ENCODE measurements at places on chromosomes 2 and 18.

GRCh38 chr18:51668607-51669006, 471.1 kb upstream of the MEX3C start:
- DNase-seq = no peak

- no peak for DNase-seq
Measured at GRCh38 chr2:61450144-61450543, 20.7 kb downstream of the USP34 start.

DNA sequence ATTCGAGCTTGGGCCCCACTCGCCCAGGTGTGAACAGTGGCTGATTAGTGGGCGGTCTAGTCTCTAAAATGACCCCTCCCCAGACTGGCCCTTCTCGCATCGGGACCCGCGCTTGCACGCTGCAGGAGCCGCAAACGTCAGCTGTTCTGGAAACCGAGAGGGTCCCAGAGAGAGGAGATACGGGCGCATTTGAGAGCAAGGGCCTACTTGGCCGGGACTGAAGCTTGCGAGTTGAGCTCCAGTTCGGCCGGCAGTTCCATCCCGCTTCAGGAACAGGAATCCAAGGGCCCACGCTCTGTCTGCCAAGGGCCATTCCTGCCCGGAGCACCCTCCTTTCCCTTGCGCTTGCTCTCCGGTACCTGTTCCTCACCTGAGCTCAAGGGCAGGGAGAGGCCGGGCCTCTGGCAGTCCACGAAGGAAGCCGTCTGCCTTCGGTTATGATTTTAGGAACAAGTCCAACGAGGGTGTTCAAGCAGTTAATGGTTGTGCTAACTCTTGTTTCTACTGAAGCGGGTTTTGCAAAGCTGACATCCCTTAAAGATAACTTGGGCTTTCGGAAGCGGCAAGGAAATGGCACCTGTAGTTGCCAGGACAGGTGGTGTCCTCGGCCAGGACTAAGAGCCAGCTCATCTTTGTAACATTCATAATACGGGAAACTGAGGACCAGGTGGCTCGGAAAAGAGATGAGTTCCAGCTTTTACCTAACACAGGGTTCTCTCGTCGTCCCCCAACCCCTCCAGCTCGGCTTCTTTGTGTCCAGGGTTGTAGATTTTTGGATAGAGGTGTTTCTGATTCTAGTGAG, 3.9 kb upstream of the DLX1 start:
- no peak for DNase-seq

DNA sequence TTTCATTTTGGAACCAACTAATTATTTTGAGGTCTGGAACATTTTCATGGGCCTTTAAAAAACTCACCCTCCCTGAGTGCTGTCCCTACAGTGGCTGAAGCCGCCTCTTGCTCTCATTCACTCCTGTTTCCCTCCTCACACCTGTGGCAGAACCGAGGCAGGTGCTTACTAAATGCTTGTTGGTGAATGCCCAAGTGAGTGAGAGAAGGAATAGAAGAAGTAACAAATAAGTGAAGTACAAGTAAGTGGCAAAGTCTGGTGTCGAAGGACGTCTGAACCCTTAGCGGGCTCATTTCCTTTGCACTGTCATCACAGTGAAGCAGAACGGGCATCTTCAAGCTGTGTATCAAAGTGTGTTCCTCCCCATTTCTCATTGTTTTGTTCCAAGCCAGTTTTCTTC, 135.2 kb downstream of the RHBDD1 start:
- no peak for DNase-seq

GRCh38 chr2:205642599-205643356, 39.5 kb upstream of the NRP2 start:
- DNase-seq = no peak

- no peak for DNase-seq
Measured at GRCh38 chr2:29226375-29226774, 111.2 kb downstream of the CLIP4 start.

- DNase-seq = no peak
Measured at GRCh38 chr18:79587779-79588635, 91.6 kb upstream of the CTDP1 start.

GRCh38 chr18:59516356-59517155, 157.5 kb upstream of the LMAN1 start:
- no peak for DNase-seq

- DNase-seq = no peak
Measured at GRCh38 chr2:238506371-238507068, 79.8 kb downstream of the ASB1 start.

- no peak for DNase-seq
Measured at GRCh38 chr2:164438490-164439205, 182.6 kb downstream of the GRB14 start.

GRCh38 chr2:128638341-128639119, 319.9 kb upstream of the HS6ST1 start:
- DNase-seq = peak; percentile 54

GRCh38 chr2:24577481-24577880, 86.4 kb downstream of the NCOA1 start:
- DNase-seq = peak; percentile 63

- DNase-seq = no peak
Measured at GRCh38 chr2:107961395-107961794, 24.9 kb upstream of the SLC5A7 start.

- DNase-seq = no peak
Measured at GRCh38 chr2:228540976-228541375, 359.5 kb upstream of the SPHKAP start.

DNA sequence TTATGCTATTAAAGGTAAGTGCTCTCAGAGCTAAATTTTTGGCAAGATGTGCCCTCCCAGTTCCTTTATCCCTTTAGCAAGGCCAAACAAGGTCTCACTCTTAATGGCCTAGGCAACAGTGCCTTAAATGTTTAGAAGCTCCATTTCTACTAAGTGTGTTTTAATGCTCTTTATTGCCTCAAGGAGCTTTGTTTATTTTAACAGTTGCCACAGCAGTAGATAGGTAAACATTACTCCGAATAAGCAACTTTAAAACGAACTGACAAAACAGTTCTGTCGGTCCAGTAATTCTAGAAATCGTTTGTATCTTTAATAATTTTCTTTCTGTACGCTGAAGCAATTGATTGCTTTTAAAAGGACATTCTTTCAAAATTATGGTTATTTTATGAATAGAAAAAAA, 74.5 kb downstream of the PIEZO2 start:
- no peak for DNase-seq

DNA sequence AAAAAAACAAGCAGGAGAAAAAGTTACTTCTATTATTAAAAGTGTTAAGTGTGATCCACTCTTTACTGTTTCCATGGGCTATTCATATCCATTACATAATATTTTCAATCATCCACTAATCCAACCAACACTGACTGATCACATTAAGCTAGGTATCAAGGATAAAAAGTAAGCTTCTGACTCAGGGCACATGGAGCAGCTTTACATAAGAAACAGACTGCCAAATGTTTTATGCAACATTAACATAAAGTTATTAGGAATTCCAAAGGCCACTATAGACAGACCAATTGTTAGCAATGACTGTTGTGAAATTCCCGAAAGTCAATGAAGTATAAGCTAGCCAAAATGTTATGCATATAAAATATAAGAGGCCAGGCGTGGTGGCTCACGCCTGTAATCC, 277.6 kb downstream of the ZEB2 start:
- no peak for DNase-seq

DNA sequence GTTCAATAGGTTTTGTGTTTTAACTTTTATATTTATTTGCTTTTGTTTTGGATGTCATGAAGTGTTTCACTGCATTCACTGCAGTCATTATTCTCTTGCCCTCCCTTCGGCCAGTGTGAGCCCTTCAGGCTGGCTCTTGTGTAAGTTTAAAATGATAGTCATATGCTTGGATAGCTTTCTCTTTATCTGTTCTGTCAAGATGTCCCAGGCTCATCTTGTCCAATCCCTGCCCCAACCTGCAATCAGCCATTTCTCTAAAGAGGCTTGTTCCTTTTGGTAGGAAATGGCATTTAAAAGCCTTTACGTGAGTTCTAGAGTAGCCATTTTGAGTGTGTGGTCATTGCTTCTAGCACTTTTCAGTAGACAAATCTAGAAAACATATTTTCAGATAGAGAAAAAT, 238.0 kb upstream of the SLC39A10 start:
- no peak for DNase-seq

GRCh38 chr2:51424418-51424817, 392.5 kb upstream of the NRXN1 start:
- DNase-seq = no peak

DNA sequence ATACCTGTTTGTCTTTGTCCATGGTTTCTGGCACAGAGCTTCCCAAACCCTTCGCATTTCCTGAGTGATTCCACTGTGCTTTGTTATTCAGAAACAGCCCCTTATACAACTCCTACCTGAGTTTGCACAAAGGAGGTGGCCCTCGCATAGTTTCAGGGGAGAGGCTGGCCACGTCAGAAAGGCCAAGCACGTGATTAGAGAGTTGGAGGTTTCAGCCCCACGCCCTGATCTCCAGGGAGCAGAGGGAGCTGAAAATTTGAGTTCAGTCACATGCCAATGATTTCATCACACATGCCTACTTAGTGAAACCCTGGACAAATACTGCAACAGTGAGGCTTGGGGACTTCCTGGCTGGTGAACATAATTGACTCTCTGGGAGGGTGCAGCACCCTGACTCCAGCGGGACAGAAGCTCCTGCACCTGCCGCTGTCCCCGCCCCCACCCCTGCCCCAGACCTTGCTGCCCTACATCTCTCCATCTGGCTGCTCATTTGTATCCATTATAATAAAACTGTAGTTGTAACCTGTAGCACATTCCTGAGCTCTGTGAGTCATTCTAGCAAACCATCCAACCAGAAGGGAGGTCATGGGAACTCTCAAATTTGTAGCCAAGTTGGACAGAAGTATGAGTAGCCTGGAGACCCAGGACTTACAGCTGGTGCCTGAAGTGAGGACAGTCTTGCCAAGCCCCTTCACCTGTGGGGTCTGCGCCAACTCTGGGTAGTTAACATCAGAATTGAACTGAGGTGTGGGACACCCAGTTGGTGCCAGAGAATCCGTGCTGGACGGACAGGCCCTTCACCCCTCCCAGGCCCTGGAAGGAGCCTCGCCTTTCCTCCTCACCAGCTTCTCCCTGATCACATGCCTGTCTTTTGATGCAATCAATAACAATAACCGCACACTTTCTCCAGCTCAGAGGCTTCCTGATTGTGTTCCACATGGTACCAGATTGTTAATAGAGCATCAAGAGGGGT, 224.3 kb downstream of the ANAPC1 start:
- DNase-seq = peak; percentile 89

GRCh38 chr2:56753182-56753581, 569.4 kb downstream of the CCDC85A start:
- DNase-seq = no peak

GRCh38 chr2:39874236-39874635, 95.2 kb upstream of the THUMPD2 start:
- no peak for DNase-seq

DNA sequence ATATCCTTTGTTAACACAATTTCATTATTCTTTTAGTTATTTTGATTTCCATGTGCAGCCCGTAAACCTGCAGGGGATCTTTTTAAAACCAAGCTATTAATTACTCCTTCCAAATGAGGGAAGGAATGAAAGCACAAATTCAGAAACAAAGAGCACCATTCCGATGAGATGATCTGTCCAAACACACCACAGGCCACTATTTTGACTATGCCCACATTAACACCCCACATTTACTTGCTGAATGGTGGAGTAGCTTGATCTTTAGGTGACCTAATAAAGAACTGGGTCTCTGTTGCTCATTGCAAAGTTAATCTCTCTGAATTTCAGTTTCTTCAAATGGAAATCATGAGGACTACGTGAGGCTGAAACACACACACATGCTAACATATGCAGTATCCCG, 218.0 kb downstream of the IRS1 start:
- no peak for DNase-seq

- no peak for DNase-seq
Measured at GRCh38 chr2:78147466-78147865, 625.3 kb upstream of the LRRTM4 start.

DNA sequence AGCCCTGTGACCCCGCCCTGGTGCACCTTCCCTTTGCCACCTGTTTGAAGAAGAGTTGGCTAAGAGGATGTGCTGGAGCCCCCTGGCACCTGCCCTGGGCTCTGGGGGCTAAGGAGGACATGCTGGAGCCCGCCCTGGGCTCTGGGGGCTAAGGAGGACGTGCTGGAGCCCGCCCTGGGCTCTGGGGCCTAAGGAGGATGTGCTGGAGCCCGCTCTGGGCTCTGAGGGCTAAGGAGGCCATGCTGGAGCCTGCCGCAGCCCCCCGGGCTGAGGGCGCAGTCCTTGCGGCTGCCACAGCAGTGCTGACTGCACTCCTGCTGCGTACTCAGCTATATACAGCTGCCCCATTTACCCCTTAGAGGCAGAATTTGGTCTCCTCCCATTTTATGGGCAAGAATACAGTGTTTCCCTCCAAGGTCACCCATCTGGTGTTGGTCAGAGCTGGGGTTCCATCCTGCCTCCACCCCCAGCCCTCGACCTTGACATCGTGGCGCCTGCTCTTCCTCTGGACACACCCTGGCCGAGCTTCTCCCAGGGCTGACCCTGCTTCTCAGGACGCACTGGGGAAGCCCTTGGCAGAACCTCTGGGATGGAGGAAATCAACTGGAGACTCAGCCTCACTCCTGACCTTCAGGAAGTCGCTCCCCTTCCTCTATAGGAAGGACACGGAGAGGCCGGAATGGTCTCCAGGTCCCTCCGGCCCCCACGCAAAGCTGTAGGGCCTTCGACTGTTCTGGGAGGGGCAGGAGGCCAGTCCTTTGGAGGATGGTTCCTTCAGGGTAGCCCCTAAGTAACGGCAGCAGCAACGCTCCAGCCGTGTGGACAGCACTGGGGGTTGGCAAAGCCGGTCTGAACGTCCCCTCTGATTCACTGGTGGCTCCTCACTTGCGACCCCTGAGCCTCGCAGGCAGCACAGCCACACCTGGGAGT, 65.0 kb upstream of the HPCAL1 start:
- DNase-seq = no peak

DNA sequence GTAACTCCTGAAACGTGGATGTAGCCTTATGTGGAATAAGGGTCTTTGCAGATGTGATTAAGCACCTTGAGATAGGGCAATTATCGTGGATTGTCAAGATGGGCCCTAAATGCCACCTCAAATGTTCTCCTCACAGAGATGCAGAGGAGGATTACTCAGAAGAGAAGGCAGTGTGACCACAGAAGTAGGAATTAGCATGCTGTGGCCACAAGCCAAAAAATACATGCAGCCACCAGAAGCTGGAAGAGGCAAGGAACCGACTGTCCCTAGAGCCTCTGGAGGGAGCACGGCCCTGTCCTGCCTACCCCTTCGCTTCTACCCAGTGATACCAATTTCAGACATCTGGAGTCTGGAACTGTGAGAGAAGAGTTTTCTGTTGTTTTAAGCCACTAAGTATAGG, 47.3 kb upstream of the MGAT5 start:
- DNase-seq = peak; percentile 16

- no peak for DNase-seq
Measured at GRCh38 chr2:50752237-50752636, 279.7 kb downstream of the NRXN1 start.

Measured in MV-4-11 (cell line).